Mesendoderm (in vitro differentiated cells): ENCODE measurements at places on chromosomes 7 and 10.
A peak's percentile ranks its signal among the peaks of the same experiment; 100 is the strongest.

DNA sequence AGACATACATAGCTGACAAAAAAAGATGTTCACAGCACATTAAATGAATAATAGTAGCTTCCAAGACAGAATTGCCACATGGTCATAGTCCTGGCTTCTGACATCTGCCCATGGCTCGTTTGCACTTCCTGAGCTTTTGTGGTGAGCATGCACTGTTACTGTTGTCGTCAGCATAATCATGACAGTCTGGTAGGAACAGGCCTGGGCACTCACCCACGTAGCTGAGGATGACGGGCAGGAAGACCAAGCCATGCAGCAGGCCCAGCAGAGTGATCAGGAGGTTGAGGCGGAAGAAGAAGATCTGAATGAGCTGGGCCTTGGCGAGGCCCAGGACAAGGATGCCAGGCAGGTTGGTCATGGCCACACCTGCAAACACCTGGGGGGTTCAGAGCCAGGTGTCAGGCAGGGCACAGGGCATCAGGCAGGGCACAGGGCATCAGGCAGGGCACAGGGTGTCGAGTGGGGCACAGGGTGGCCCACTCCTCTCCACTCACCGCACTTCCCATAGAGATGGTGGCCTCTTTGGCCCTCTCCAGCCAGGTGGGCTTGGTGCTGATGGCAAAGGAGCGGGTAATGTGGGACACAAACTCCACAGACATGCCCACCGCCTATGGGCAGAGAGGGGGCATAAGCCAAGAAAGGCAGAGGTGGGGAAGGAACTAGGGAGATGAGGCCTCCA is 25.3 kb upstream of the NUDCD3 start:
- no peak for DNase-seq

DNA sequence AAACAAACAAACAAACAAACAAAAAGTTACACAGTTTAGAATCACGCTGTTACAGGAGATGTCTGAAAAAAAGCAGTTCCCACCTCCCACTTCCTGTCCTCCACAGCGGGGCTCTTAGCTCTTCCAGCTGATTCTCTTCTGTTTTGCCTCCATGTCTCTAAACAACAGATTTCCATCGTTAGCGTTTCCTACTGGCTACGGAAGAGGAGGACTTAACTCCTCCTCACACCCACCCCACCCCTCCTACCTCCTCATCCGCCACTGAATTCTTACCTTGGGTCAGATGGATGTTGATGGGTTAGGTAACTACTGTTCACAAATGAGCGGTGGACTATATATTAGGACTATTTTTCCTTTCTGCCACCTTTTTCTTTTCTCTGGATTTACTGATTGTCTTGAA is 36.8 kb upstream of the NUB1 start:
- DNase-seq: peak; percentile 90

- no peak for DNase-seq
Observed at GRCh38 chr7:55177068-55177530, 158.3 kb downstream of the EGFR start.

DNA sequence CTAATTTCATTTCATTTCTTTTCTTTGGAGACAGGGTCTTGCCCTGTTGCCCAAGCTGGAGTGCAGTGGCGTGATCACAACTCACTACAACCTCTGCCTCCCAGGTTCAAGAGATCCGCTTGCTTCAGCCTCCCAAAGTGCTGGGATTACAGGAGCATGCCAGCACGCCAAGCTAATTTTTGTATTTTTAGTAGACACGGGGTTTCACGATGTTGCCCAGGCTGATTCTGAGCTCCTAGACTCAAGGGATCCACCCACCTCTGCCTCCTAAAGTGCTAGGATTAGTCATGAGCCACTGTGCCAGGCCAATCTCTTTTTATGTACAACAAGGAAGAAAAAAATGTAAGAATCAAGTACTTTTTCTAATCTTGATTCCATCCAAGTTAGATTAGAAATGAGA is 10.7 kb upstream of the KMT2E start:
- no peak for DNase-seq

- no peak for DNase-seq
Observed at GRCh38 chr7:108327353-108327752, 128.9 kb downstream of the NRCAM start.

GRCh38 chr7:32588657-32589056 is 93.4 kb downstream of the AVL9 start:
- DNase-seq: peak; percentile 36

DNA sequence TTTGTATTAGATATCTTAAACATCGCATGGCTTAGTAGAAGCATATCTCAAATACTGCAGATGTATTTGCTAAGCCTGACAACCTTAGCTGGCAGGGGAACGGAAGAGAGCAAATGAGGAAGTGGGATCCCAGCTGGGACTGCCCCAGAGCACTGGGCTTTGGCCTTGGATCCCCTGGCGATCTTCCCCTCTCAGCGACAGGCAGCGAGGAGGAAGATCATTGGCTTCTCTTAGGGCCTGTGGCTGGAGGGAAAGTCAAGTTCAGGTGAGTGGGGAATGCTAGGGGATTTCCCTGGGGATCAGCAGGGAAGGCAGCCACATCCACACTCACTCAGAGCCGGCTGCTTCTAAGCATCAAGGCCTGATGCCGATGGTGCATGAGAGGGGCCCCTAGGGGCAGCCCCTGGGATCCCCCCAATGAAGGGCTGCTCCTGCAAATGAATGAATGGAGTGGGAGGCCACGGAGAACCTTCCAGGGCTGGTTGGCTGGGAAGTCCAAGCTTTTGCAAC is 42.0 kb downstream of the LYZL2 start:
- DNase-seq: peak; percentile 32

DNA sequence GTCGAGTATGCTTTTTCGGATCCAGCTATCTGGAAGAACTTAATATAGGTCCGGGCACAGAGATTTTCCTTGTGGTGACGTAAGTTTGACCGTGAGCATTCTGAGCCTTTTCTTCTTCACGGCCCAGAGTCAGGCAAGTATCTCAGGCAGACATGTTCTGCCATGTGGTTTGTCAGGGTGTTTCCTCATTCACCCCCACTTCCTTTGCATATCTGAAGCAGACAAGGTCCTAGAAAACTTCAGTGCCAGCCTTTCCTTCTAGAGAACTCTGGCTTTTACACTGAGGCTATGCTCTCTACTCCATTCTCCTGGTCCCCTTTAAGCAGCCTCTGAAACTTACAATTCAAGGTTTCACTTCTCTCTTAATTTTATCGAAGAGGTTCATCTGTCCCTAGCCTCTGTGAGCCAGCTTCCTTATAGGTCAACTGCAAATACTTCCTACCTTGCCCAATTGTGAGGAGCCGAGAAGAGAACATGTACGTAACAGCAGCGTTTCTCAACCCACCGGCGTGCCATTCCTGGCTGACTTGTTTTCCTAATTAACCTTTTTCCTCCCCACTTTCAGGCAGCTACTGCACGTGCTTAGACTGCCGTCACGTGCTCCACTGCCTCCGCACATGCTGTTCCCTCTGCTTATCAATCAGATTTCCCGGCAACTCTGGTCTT is 47.3 kb downstream of the CDCA7L start:
- DNase-seq: no peak

GRCh38 chr10:29378106-29378505 is 89.2 kb downstream of the LYZL1 start:
- DNase-seq: no peak

- no peak for DNase-seq
Observed at GRCh38 chr10:16597656-16598055, 76.0 kb upstream of the C1QL3 start.
